ENCODE measurements at places on chromosomes 1 and 21.
A peak's percentile ranks its signal among the peaks of the same experiment; 100 is the strongest.

- DNase-seq, result no peak
Measured at GRCh38 chr1:232393010-232393409, 236.9 kb downstream of the SIPA1L2 start.

GRCh38 chr1:109433322-109433721 lies 7.1 kb upstream of the PSMA5 start:
- DNase-seq, result no peak

- DNase-seq, result peak; percentile 69
Measured at GRCh38 chr1:206923009-206923960, 1.5 kb upstream of the FCMR start.

DNA sequence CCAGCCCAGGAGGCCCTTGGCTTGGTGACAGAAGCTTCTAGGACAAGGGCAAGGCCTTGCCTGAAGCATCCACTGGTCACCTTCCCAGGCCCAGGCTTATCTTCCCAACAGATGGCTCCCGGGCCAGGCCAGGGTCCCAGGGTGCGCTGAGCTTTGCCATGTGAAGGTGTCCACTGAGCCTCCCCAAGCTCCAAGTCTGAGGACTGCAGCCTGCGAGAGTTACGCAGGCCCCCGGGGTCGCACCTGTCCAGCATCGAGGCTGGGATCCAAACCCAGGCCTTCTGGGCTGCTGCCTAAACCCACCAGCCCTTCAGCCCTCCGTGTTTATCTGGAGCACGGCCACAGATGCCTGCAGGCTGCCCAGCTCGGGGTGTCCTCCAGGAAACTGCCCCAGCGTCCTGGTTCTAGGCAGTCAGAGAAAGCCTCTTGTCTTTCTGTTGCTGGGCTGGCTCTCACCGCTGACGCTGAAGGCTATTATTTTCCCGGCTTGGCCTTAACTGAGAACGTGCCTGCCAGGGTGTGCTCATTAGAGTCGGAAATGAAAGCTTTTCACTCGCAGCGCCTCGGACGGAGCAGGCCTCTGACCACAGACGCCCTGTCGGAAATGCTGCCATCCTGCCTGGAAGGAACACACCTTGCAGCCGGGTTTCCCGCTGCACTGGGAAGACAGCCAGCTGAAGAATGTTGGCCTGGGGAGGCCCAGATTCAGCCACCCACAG lies 71.4 kb downstream of the MEGF6 start:
- no peak for DNase-seq

- DNase-seq, result no peak
Measured at GRCh38 chr1:91189096-91189495, 167.3 kb upstream of the ZNF644 start.
